ENCODE measurements at places on chromosomes 1 and 21.

DNA sequence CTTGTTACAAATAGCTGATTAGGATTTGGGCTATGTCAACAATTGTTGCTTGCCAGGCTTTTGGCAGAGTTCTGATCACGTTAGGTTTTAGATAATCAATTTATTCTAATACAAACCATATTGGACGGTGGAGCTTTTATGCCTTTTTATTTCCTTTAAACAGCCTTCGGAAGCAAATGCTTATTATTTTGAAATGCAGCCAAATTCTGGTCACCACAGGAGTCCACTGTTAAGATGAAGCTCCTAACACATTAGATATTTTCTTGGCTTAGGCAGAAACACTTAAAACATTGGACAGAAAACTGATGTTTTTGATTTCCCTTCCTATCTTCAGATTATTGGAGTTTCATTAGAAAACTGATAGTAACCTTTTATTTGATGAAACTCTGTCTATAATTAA is 82.9 kb downstream of the CENPF start:
- no peak for DNase-seq

DNA sequence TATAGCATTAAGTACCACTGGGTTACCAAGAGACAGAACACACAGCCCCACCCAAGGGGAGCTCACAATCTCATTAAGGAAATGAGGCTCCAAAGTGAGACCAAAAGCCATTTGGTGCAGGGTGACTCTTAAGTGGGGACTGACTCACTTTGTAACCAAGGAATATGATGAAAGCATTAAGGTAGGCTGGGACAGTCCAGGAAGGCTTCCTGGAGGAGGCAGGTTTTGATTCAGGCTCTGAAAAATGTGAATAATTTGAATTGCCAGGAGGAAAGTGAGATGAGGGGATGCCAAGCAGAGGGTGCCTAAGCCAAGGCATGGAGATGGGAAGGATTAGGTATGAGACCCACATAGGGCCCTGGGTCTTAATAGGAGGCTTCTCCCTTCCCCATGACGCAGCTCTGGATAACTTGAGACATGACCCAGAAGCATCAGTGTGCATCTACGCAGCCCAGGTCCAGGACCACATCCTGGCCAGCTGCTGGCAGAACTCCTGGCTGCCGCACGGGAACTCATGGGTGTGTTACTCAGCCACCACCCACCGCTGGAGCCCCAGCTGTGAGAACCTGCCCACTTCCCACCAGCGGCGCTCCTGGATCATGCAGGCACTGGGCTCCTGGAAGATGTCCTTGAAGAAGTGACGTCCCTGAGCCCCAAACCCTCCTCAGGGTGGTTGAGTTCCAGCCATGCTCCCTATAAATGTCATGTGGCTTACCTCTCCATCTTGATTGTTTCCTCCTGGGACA is 5.9 kb upstream of the TTC4 start:
- DNase-seq = no peak

GRCh38 chr21:35366394-35367080 is 317.4 kb upstream of the RUNX1 start:
- no peak for DNase-seq

- no peak for DNase-seq
Measured at GRCh38 chr1:41408691-41409090, 47.5 kb downstream of the FOXO6 start.

GRCh38 chr1:30823627-30823968 is 66.0 kb upstream of the LAPTM5 start:
- DNase-seq = no peak

DNA sequence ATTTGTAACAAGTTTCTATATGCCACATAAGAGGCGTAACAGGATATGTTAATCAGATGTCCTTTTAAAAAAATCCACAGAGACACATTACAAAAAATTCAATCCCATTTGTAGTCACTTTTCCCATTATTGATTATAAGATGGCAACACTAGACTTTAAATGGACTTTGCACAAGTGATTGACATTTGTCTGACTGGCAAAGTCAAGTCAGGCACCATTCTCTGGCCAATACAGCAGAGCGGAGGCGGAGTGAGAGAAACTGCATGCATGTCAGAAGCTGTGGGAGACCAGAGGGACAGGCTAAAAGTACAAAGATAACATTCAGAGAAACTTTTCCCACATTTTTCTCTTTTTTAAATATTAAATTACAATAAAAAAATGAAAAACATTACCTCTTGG is 28.1 kb upstream of the RGS5 start:
- no peak for DNase-seq

GRCh38 chr21:26036916-26037315 is 133.7 kb downstream of the APP start:
- DNase-seq = no peak

Data from GM12891 (cell line).